ENCODE measurements at places on chromosomes 6 and 20. TPM values are rescaled to one million over a fixed set of nuclear protein-coding genes. Genes with fewer than 3 reads are reported as not detected.

The HAO1 gene
- not detected for total RNA-seq

The HLA-DPB1 gene
- total RNA-seq = 12.5 TPM

DNA sequence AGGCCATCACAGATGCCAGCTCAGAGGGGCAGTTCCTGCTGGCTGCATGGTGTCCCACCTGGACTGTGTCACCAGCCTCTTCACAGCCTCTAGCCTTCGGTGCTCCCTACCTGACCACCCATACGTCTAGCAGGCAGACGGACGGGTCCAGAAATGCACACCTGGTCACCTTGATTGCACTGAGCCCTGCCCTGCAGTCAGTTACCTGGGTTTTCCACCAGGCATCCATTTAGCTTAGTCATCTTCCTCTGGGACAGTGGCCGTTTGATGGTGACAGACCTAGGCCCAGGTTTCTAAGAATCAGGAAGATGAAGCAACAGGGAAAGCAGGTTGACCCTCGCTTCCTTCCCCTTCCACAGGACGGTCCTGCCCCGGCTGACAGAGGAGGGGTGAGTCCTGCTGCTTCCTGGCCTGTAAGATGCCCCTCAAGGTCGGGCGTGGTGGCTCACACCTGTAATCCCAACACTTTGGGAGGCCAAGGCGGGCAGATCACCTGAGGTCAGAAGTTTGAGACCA lies 9.8 kb upstream of the BPI start:
- no peaks in the 10 kb centered on the region for H3K4me1 ChIP-seq
- H3K27ac ChIP-seq = no peak overlapping the region
- peaks cover 21% of the 10 kb centered on the region for H3K27me3 ChIP-seq
- no peak overlapping the region for H3K4me3 ChIP-seq
- no peaks in the 10 kb centered on the region for H3K36me3 ChIP-seq

- H3K4me3 ChIP-seq = no peak overlapping the region
- no peak for DNase-seq
- H3K27ac ChIP-seq = no peak overlapping the region
- peaks cover 15% of the 10 kb centered on the region for H3K4me1 ChIP-seq
Measured at GRCh38 chr6:44636561-44637248, 249.2 kb downstream of the CDC5L start.

DNA sequence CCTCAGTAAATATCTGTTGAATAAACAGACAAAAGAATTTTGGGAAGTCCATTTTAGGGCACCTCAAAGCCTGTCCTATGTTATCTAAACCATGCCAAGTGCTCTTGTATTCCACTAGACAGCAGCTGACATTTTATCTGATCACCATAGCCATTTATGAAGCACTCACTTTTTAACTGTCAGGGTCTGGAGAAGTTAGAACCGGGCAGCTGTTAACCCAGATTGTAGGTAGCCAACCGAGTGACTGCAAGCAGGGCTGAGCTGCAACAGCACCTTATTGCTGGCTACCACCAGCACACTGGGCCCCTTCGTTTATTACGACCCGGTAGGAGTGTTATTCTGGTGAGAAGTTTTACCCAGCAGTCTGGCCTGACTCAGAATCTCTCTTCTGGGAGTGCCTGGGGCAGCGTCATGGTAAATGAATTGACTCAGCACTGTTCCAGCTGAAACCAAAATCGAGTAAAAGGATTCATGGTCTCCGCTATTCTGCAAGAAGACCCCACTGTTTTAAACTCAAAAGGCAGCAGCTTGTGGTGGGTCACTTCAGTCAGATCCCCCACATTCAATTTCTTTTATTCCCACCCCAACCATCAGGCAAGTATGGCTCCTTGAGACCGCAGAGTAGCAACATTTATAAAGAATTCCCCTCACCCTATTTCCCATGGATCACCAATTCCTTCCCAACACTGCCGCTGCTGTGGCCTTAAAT lies 1.7 kb downstream of the UBE2V1 start:
- H3K27me3 ChIP-seq = no peaks in the 10 kb centered on the region
- peak overlapping the region; percentile 98 for H3K4me3 ChIP-seq
- peaks cover 23% of the 10 kb centered on the region for H3K36me3 ChIP-seq
- DNase-seq = peak; percentile 78

DNA sequence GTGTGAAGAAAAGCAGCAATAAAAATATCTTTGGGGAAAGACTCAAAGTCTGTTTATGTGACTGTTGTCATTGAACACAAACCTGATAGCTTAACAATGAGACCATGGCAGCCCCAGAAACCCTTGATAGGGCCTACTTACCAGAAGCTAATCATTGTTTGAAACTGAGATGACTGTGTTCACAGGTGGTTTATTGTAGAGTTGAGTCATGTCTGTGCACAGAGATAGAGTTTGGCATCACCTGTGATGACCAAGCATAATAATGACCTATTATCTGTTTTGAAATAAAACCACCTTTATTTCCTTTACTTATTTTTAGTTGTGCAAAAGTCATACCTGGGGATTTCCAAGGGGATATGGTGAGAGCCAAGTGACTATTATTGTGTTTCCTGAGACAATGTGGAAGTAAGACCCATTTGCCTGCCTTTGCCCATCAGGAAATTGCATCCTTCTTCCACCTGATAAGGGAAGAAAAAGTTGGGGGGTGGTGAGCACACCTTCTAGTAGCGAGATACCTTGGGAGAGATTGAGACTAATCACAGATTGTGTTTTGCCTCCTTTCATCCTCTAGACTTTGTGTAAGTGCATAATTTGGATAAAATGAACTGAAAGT lies 456.9 kb upstream of the JAG1 start:
- no peak overlapping the region for H3K4me3 ChIP-seq
- no peak for DNase-seq
- no peaks in the 10 kb centered on the region for H3K4me1 ChIP-seq
- peaks cover 2% of the 10 kb centered on the region for H3K36me3 ChIP-seq
- no peak overlapping the region for H3K27ac ChIP-seq
- no peaks in the 10 kb centered on the region for H3K27me3 ChIP-seq

- no peak for DNase-seq
- no peak overlapping the region for H3K27ac ChIP-seq
- H3K4me1 ChIP-seq = no peaks in the 10 kb centered on the region
- no peak overlapping the region for H3K4me3 ChIP-seq
Measured at GRCh38 chr6:148325316-148326068, 17.1 kb upstream of the SASH1 start.

DNA sequence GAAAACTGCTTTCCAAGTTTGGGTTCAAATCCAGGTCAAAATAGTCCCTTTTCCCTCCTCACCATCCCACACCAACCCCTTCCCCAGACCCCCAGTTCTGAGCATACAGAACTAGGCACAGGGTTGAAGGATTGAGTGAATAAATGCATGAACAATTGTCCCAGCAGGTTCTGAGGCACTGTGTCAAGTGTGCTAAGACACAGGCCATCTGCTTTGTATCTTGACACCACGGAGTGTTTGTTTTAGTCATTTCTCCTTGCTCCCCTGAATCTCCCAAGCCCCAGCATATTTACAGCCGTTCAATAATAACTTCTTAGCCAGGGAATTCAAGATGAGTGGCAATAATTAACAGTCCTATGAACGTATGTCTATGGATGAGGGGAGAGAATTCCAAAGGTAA lies 102.8 kb upstream of the JARID2 start:
- DNase-seq = no peak
- H3K27me3 ChIP-seq = peaks cover 5% of the 10 kb centered on the region

- DNase-seq = no peak
- no peak overlapping the region for H3K27ac ChIP-seq
- H3K4me1 ChIP-seq = no peaks in the 10 kb centered on the region
Measured at GRCh38 chr6:47759364-47759763, 22.5 kb upstream of the OPN5 start.

DNA sequence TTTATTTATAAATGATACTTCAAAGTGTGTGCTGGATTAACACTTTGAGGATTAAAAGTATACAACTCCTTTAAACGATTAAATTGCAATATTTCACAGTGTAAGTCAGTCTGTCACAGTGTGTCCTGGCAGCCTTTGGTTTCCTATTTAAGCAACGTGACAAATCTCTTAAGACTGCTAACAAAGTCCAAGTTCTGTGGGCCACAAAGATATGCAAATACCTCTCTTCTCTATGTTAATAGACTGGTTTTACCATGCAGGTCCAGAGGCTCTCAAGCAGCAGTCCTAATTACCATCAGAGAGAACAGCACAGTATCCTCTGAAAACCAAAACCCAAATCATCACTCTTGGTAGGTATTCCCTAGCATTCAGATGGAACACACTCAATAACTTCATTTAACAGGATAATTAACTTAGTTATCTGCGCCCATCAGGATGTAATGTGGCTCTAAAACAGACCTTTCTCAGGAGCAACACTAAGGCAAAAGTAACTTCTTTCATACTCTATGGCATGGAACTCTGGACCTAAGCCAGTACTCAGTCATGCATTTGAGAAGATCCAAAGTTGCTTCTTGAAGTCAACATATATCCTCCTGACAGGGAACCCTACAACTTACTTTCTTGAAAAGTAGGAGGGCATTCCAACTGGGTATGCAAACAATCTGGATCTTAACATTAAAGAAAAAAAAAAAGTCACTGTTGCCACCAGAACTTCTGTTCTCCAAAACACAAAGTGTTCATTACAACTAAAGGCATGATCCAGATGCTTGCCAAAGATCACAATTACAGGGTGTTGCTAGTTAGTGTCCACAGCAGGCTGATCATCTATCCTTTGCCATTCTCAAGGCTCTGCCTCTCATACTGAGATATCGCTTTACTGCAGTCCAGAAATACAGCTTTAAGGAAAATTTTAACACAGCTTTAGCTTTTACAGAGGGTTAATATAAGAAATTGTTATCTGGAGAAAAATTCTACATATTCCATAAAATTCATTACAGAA lies 53.2 kb downstream of the MAN1A1 start:
- no peak overlapping the region for H3K27ac ChIP-seq
- no peaks in the 10 kb centered on the region for H3K27me3 ChIP-seq
- peaks cover 1% of the 10 kb centered on the region for H3K36me3 ChIP-seq
- no peak overlapping the region for H3K4me3 ChIP-seq
- peaks cover 31% of the 10 kb centered on the region for H3K4me1 ChIP-seq

GRCh38 chr6:70113171-70113570 lies 189.7 kb downstream of the COL9A1 start:
- H3K4me3 ChIP-seq = no peak overlapping the region
- H3K27me3 ChIP-seq = peaks cover 17% of the 10 kb centered on the region
- DNase-seq = no peak
- no peaks in the 10 kb centered on the region for H3K4me1 ChIP-seq
- no peak overlapping the region for H3K27ac ChIP-seq
- no peaks in the 10 kb centered on the region for H3K36me3 ChIP-seq

DNA sequence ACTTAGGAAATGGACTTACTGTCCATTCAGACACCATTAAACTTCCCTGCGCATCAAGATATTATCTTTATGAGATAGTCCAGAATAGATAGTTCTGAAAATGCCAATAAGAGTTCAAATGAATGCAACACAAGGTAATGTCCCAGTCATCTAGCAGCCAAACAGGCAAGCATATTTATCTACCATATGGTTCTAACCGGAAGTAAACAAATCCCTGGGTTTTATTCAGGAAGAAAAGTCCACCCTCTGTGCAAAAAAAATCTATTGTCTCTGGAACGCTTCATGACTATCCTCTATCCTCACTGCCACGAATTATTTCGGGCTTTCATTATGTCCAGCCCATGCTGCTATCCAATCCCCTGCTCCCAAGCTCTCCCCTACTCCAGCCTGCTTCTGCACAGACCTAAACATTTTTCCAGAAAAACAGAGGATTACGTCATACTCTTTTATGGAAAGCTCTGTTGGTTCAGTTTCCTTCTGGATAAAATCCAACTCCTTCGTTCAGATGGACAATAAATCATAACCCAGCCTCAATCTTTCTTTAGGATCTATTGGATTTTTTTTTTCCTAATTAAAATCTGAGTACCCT lies 11.4 kb downstream of the PPIL6 start:
- H3K27me3 ChIP-seq = no peaks in the 10 kb centered on the region
- DNase-seq = no peak

- no peaks in the 10 kb centered on the region for H3K4me1 ChIP-seq
- no peaks in the 10 kb centered on the region for H3K36me3 ChIP-seq
- no peaks in the 10 kb centered on the region for H3K27me3 ChIP-seq
- no peak for DNase-seq
- no peak overlapping the region for H3K4me3 ChIP-seq
Measured at GRCh38 chr20:10927011-10927583, 253.3 kb upstream of the JAG1 start.

DNA sequence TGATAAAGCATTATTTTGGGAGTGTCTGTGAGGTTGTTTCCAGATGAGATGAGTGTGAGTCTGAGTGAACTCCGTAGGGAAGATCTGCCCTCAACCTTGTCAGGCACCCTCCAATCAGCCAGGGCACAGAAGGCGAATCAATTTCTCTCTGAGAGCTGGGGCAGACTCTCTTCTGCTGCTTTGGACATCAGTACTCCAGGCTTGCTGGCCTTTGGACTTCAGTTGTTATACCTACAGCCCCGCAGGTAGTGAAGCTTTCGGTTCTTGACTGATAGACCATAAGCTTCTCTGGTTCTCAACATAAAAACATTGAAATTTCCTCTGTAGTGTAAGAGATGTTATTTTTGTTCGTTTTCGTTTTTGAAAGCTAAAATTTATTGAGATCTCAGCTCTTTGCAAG lies 71.4 kb downstream of the MAFB start:
- no peak overlapping the region for H3K4me3 ChIP-seq
- H3K27me3 ChIP-seq = peaks cover 16% of the 10 kb centered on the region
- H3K36me3 ChIP-seq = no peaks in the 10 kb centered on the region

DNA sequence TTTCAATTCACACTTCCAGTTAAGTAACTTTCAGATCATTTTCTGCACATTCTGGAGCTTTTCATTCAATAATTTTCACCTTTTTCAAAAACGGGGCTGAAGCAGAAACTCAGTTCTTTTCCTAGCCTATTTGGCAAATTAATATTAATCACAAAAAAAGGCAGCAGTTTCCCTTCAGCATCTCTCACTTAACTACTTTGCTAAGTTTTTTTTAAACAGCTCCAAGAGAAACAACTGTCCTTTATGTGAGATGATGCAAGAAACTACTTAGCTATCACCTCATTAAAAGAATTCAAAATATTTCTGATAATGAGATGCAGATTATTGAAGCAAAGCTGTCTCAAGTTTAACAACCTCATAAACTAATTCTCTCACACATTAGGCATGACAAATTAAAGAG lies 11.8 kb downstream of the CASS4 start:
- no peaks in the 10 kb centered on the region for H3K27me3 ChIP-seq
- peaks cover under 1% of the 10 kb centered on the region for H3K36me3 ChIP-seq
- H3K4me3 ChIP-seq = no peak overlapping the region
- DNase-seq = no peak

GRCh38 chr20:90651-91050 lies 3.2 kb downstream of the DEFB125 start:
- no peaks in the 10 kb centered on the region for H3K4me1 ChIP-seq
- no peak overlapping the region for H3K4me3 ChIP-seq
- peaks cover 5% of the 10 kb centered on the region for H3K36me3 ChIP-seq
- no peak overlapping the region for H3K27ac ChIP-seq
- DNase-seq = no peak

DNA sequence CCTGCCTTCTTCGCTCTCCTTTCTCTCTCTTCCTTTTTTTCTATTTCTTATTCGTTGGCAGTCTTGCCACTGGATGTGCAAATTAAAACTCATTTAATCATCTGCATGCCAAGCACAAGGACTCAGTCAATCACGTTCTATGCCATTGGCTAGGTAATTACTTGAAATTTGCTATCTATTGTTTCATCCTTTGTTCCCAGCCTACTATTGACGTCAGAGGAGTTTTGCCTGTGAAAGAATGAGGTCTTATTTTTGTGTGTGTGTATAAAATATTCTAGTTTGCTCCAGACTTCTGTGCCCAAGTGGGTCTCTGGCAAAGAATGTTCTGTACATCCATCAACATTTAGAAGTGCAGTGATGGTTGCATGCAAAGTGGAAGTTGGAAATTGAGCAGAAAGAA lies 132.3 kb upstream of the DOK5 start:
- H3K4me3 ChIP-seq = no peak overlapping the region
- H3K27ac ChIP-seq = no peak overlapping the region
- no peak for DNase-seq
- no peaks in the 10 kb centered on the region for H3K36me3 ChIP-seq
- peaks cover 12% of the 10 kb centered on the region for H3K27me3 ChIP-seq
- H3K4me1 ChIP-seq = no peaks in the 10 kb centered on the region

All from activated T-cell treated with anti-CD3 and anti-CD28 coated beads, Interleukin-2, amount 50 U/mL, for 72 hours (primary cell).